ENCODE measurements at places on chromosomes 1 and 21.

GRCh38 chr1:226370144-226370923 is 37.6 kb downstream of the PARP1 start:
- DNase-seq, result no peak

GRCh38 chr1:116873680-116874271 is 35.9 kb upstream of the PTGFRN start:
- peak; percentile 72 for DNase-seq

GRCh38 chr1:28560886-28561285 is 8.0 kb downstream of the TRNAU1AP start:
- DNase-seq, result no peak

DNA sequence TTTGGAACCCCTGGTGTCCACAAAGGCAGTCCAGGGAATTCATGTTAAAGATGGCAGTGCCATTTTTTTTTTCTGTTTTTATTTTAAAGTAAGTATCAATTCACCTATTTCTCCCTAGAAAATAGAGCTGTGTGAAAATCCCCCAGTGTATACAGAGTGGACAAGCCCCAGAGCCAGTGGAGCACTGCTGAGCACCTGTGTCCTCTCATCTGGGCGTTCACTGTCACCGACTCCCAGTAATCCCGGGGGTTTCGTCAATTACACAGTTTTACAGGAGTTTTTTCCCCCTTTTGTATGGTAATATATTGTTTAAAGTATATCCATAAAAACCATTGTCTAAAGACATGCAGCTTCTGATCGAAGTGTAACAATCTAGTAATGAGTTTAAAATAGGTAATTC is 175.8 kb downstream of the SDCCAG8 start:
- no peak for DNase-seq

DNA sequence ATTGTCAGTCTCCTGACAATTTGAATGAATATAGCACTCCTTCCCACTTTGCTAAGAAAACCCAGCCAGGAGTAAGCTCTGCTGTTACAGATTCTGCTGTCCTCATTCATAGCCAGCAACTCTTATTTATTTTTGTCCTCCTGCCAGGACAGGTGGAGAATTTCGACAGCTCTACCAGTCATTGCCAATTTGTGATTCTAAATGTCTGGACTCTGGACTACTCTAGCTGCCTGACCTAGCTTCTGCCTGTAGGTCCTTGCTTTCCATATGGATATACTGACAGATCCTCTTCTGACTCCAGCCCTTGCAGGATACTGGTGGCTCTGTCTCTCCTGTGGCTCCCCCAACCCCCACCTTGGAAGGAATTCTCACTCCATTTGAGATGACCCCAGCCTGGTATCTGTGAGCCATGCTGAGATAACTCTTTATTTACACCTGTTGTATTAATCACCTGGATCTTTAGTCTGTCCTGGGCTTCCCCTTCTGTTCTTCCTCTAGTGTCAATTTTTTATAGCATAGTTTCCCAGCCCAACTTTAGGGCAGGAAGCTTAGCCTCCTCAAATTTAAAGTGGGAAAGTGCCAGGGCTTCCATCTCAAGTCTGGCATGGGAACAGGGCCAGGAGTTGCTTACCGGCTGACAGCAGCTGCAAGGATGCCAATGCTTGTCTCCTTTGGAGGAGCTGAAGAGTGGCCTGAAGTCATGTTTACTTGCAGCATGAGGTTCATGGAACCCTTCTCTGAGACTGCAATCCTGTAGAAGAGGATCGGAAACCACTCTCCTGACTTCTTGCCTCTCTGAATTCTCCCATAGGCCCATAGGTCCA is 6.7 kb downstream of the PM20D1 start:
- no peak for DNase-seq

- DNase-seq, result no peak
These were observed 48.5 kb upstream of the ZNF644 start for GRCh38 chr1:91070298-91070697.

GRCh38 chr1:206725109-206725963 is 40.6 kb downstream of the MAPKAPK2 start:
- DNase-seq, result peak; percentile 84

DNA sequence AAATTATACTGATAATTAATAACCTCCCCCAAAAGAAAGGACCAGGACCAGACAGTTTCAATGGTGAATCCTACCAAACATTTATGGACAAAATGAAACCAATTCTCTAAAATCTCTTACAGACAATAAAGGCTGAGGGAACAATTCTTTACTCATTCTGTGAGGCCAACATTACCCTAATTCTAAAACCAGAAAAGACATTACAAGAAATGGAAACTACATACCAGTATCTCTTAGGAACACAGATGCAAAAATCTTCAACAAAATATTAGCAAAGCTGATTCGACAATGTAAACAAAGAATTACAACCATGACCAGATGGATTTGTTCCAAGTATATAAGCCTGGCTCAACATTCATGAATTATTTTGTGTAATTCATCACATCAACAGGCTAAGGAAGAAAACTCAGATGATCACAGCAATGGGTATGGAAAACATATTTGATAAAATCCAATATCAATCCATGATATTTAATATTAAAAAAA is 8.6 kb downstream of the TMED5 start:
- no peak for DNase-seq

GRCh38 chr1:234722270-234722704 is 112.3 kb upstream of the IRF2BP2 start:
- no peak for DNase-seq

GRCh38 chr1:81547261-81547911 is 253.3 kb upstream of the ADGRL2 start:
- DNase-seq, result no peak

DNA sequence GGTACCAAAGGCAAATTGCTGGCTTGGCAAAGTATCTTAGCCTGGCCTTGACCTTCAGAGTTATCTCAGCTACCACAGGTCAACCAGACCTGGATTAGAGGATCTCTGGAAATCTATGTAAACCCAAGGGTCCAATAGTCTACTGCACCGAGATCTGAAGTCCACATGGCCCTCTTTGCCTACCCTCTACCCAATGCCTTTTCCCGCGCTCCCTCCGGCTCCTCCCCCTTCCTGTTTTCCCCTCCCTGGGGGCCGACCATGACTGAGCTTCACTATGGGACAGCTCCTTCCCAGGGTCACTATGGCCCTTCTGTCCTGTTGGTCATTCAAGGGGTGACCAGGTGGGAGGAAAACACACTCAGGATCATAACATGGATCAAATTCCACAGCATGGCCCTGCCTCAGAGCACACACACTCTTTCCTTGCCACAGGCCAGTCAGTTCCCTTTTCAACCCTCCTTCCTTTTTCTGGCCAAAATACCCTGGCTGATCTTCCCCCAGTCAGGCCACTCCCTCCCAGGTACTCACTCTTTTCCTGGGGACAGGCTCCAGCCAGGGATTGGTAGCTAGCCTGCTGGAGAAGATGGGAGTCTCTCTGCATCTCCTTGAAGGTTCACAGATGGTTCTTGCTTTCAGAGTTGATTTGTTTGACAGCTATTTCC is 19.1 kb upstream of the TMEM183A start:
- DNase-seq, result no peak

DNA sequence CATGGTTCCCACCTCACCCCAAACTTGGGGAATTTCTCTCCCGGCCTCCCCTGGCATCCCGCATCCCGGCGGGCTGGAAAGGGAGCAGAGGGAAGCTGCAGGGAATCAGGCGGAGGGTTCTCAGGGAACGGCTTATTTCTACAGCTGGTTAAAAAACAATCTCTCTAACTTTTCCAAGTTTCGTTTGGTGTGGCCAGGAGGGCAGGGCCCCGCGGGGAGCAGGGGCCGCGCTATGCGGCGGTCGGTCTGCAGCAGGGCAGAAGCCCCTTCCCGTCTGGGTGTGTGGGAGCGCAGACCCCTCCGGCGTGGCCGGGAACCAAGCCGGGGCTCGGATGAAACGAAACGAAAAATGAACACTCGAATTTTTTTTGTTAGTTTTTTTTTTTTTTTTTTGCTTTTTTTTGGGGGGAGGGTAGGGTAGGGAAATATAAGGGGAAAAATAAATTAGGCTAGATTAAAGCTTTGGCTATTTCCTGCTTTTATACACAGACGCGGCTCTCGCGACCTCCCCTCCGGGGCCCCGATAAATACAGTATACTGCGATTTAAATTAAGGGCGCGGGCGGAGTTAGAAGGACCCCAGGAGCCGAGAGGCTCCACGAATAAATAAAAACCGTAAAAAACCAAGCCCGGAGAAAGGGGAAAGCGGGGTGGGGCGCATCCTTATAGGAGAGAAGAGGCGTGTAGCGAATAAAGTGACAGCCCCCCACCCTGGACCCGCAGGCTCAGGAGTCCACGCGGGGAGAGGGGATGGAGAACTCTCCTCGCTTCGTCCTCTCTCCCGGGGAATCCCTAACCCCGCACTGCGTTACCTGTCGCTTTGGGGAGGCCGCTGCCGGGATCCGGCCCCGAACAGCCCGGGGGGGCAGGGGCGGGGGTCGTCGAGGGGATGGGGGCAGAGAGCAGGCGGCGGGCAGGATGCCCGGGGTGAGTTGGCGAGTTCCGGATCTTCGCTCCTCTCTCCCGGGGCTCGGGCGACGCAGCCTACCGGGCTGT is 2.1 kb downstream of the POU3F1 start:
- DNase-seq, result no peak

DNA sequence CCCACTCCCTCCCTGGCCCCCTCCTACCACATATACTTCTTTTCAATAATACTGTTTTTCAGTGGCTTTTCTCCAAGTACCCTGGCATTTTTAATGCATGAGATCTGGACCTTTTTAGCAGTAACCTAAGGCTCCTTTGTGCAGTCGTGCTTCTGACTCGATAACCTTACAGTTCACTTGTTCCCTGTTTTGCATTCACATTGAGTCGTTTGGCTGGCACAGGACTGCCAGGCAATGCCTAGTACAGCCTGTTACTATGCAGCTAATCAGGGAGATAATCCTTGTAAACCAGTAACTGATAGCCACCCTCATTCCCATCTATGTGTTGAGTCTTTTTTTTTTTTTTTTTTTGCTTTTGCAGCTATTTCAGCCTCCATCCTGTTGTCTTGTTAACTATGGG is 3.7 kb downstream of the ATP1B1 start:
- no peak for DNase-seq

- peak; percentile 60 for DNase-seq
These were observed 31.4 kb upstream of the WASF2 start for GRCh38 chr1:27521336-27521831.

DNA sequence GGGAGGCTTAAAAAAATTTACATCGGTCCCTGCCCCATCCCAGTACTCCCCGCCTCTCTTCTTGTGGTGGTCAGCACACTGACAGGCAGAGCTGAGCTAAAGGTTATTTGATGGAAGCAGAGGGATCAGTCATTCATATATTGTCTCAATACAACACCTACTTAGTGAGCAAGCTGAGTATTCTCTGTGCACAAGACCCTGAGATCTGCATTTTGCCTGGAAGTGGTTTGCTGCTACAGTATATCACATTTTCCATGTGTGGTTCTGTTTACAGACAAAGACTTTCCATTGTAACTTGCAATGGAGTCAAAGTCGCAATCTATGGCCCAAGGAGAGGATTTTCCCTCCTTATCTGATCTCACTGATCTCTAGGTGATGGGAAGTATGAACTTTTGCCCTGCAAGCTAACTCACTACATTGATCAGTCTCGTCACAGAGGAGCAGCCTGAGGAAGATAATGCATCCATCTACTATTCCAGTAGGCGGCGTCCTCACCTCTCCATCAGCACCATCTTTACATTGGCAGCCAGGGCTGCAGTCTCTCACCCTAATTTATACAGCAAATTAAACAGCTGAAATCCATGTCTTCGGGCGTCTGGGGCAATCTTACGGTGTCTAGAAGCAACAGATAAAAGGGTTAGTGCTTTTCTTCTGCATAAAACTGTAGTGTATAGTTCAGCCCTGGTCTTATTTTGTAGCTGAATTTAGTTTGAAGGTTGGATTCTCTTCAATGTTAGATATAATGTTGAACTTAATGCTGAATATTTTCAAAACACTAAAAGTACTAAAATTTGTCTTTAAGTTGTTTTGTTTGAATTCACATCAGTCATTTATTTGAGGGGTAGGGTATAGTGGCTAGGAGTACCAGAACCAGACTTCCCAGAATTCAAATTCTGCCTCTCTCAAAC is 3.2 kb upstream of the TRAF5 start:
- DNase-seq, result peak; percentile 85

DNA sequence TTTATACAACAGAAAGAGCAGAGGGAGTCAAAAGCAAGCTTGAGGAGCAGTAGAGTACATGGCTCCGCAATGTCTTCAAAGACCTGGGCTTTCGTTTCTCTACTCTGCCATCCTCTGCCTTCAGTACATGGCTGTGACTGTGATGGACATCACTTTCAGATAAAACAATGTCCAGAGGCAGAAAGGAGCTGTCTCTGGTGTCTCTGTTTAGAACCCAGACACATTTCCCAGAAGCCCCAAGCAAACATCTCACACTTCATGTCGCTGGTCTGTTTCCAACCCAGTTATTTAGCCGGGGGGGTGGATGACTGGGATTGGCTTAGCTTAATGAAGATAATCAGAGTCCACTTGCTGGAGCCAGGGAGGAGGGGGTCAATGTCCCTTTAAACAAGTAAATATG is 25.6 kb downstream of the SGIP1 start:
- no peak for DNase-seq

DNA sequence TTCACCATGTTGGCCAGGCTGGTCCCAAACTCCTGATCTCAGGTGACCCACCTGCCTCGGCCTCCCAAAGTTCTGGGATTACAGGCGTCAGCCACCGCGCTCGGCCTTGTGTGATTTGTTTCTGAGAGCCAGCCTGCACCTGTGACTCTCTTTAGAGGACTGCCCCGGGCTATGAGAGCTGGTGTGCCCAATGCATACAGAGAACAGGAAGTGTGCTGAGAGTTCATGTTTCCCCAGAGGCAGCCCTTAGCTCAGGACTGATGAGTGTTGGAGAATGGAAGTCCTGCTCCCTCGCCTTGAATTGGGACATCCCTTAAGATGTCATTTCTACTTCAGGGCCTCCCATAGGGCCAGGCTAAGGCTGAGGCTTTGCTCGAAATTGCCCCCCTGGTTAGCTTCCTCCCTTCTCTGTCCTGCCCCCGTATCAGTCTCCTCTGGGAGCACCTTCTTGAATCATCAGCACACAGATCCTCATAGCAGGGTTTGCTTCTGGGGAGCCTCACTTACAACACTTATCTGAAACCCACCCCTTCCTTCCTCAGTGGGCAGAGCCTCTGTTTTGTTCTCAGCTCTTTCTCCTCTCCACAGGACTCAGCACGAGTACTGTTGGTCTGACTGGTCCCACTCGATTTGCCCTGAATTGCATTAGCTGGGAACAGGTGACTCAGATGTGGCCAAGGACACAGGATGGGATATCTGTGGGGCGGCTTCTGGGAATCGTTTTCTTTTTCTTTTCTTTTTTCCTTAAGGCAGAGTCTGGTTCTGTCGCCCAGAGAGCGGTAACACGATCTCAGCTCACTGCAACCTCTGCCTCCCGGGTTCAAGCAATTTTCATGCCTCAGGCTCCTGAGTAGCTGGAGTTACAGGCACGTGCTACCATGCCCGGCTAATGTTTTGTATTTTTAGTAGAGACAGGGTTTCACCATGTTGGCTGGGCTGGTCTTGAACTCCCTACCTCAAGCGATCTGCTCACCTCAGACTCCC is 80.1 kb downstream of the UBIAD1 start:
- DNase-seq, result no peak
